Regular cardiac myocyte (primary cell): ENCODE measurements at places on chromosomes 5 and 9. TPM values are rescaled to one million over a fixed set of nuclear protein-coding genes. Genes with fewer than 3 reads are reported as not detected.

The MYMK gene
- total RNA-seq, result not detected in 2 replicates

The LHX3 gene
- total RNA-seq, result under 0.01 TPM in 1 of 2 replicates, not detected in the other

The MIGA2 gene
- total RNA-seq, result 23.6 and 27.3 TPM in 2 replicates

The ATP10B gene
- not detected in 2 replicates for total RNA-seq

The GABBR2 gene
- 0.56 and 8.8 TPM in 2 replicates for total RNA-seq

The STPG3 gene
- total RNA-seq, result not detected in 2 replicates

The HAPLN1 gene
- 11.1 and 38.9 TPM in 2 replicates for total RNA-seq

The SPINK4 gene
- not detected in 2 replicates for total RNA-seq

The FRMD3 gene
- 8.2 and 11.1 TPM in 2 replicates for total RNA-seq

The TRIM32 gene
- 25.7 and 28.6 TPM in 2 replicates for total RNA-seq

The SLCO4C1 gene
- under 0.01 TPM in 2 replicates for total RNA-seq

The EQTN gene
- total RNA-seq, result not detected in 2 replicates

The KCNIP1 gene
- total RNA-seq, result 0.19 TPM in 1 of 2 replicates, not detected in the other

The FOXD4L4 gene
- total RNA-seq, result under 0.01 TPM in 2 replicates

The SH3TC2 gene
- 3.9 and 4.4 TPM in 2 replicates for total RNA-seq

The NRG2 gene
- total RNA-seq, result 0.56 and 0.77 TPM in 2 replicates

The SLIT3 gene
- 3.1 and 16.9 TPM in 2 replicates for total RNA-seq
